Activated CD4-positive, alpha-beta T cell treated with anti-CD3 and anti-CD28 coated beads for 48 hours (primary cell): ENCODE measurements at places on chromosomes 4 and X.

DNA sequence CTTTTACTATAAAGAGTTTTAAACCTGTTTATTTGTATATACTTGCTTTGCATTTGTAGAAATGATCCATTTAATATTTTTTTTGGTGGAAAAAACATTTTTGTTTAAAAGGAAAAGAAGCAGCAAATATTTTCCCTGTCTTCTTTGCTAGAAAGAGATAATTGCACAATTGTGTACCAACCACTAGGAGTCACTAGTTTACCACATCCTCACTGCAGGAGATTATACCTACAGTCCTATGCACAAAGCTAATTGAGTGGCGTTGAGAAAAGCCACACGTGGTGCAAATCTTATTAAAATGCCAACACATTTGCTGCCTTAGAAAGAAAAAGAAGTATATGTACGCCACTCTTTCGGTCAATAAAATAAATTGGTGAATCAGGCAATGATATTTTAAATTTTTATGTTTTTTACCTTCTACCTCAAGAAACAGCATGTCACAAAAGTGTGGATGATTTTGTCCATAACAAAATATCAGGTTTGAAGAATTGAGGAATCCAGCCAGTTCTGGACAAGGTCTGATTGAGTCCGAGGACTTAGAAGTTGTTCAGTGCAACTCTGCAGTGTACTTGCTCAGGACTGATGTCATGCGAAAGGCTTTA is 102.9 kb downstream of the GRXCR1 start:
- no peak for DNase-seq

GRCh38 chr4:38671592-38671940 is 7.6 kb downstream of the KLF3 start:
- DNase-seq, result no peak

- no peak for DNase-seq
Measured at GRCh38 chrX:17802756-17803155, 58.3 kb downstream of the RAI2 start.

DNA sequence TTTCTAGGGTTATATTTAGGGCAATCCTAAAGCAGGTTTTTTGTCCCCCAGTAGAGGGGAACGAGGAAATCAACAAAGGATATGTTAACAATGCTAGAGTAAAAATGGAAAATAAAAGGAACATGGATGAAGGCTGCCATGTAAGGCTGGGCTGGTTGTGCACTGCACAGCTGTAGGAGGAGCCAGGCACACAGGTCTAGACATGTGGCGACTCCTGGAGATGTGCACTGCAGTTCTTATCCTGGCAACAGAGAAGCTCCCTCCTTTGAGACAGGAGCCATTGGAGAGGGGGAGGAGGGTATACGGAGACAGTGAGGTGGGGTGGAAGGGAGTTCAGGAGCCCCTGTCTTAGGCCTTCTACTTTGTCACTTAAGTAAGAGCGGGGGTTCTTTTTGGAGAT is 65.9 kb downstream of the NAT8L start:
- no peak for DNase-seq

DNA sequence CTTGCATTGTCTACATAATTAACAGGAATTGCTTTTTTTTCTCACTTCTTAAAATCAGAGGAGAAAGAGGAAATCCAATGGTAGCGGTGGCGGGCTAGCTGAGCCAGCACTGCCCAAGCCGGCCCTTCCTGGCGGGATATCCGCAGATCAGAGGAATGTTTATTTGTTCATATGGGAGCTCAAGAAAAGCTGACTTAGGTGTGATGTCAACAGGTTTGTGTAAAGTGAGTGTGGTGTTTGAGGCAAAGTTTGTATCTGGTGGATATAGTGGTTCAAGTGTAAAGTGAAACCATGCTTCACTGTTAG is 466 bp upstream of the SLC39A8 start:
- no peak for DNase-seq

GRCh38 chr4:159347813-159348212 is 244.9 kb downstream of the RAPGEF2 start:
- DNase-seq, result no peak
